ENCODE measurements at places on chromosomes 7 and 10. TPM values are rescaled to one million over a fixed set of nuclear protein-coding genes. Genes with fewer than 3 reads are reported as not detected.

DNA sequence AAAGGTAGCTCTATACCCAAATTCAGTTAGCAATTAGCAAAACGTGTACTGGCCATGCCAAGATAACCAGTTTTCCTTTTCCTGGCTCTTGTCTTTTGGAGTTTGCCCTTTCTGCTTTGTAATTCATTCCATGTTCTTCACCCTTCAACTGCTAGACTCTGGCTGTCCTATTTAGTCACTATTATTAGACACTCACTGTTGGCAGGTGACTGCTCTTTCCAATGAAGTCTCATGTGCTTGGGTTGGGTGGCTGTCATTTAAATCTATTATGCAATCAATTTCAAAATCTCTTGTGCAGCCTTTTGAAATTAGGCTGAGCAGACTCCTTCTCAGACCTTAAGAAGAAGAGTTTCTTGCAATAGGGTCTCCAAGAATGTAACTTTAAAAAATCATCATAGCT is 266.5 kb downstream of the GPR158 start:
- no peak for DNase-seq

The ANXA8L1 gene
- not detected for total RNA-seq

DNA sequence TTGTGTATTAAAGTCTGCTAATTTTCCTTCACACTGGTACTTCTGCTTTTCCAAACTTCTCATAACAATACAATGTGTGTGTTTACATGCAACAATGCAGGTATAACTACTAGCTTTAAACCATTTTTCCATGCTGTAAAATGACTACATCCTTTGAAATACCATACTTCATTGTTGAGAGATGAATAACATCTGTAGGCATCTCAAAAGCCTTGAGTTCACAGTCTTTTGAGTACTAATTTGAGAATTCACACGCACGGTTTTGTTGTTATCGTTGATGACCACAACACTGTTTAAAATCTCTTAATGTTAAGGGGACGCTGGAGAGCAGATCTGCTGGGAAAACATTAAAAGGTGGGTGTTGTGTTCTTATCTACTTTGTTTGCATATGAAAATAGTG is 37.4 kb downstream of the SEMA3A start:
- DNase-seq: no peak

GRCh38 chr10:3278771-3279170 is 106.2 kb upstream of the PITRM1 start:
- peak; percentile 41 for DNase-seq

The PHKG1 gene
- total RNA-seq: 0.34 TPM

The OR13A1 gene
- not detected for total RNA-seq

- peak; percentile 63 for DNase-seq
These were observed 168.5 kb upstream of the MEOX2 start for GRCh38 chr7:15854841-15855524.

GRCh38 chr7:77989981-77990566 is 191.5 kb downstream of the PHTF2 start:
- DNase-seq: peak; percentile 2

GRCh38 chr10:55813451-55814170 is 547.4 kb downstream of the ZWINT start:
- DNase-seq: no peak

- peak; percentile 91 for DNase-seq
These were observed 7.9 kb downstream of the CPED1 start for GRCh38 chr7:120996333-120996987.

- no peak for DNase-seq
These were observed 41.2 kb downstream of the WIPF3 start for GRCh38 chr7:29847496-29847895.

The CCT6A gene
- 201 TPM for total RNA-seq

The SPDYE1 gene
- not detected for total RNA-seq

GRCh38 chr7:66169616-66170015 is 35.5 kb upstream of the TPST1 start:
- DNase-seq: no peak

The PNLIP gene
- total RNA-seq: not detected

The HGF gene
- total RNA-seq: 3.4 TPM

The TWIST1 gene
- total RNA-seq: not detected

DNA sequence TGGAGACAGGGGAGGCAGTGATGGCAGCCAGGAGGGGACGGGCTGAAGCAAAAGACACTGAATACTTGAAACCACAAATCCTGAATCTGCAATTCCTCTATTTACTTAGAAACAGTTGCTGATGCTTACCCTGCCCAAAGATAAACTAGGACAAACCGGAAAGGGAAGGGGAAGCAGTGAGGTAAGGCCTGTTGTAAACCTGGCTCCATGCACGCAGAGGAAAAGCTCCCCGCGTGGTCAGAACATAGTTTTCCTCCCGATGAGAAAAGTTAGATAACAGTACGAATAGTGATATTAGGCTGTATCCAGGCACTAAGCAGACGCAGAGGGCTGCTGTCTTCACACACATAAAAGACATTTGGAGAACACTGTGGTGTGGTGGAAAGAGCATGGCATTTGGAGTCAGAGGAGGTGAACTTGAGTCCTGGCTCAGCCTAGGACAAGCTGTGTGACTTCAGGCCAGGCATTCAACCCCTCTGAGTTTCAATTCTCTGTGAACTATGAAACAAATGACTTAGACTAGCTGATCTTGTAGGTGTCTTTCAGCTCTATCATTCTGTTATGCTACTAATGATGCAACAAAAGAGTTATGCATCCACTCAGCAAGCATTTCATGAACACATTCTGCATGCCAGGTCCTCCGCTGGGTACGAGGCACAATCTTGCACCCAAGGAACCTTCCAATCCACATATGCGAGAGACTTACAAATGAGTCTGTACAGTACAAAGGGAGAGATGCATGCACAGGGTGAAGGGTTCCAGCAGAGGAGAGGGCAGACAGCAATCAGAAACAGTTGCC is 80.9 kb downstream of the SORBS1 start:
- peak; percentile 88 for DNase-seq

The ANKRD1 gene
- 829 TPM for total RNA-seq

GRCh38 chr10:132714096-132714985 is 71.6 kb downstream of the NKX6-2 start:
- peak; percentile 19 for DNase-seq

DNA sequence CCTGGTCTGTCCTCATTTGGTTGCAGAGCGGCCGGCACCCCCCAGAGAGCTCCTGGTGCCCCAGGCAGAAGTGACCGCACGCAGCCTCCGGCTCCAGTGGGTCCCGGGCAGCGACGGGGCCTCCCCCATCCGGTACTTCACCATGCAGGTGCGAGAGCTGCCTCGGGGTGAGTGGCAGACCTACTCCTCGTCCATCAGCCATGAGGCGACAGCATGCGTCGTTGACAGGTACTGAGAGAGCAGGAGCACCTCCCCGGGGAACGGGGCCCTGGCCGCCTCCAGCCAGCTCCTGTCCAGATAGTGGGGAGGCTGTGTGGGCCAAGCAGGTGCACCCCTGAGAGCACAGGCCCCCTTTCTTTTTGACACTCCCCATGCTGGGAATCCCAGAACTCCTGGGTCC is 532.9 kb upstream of the FOXK1 start:
- DNase-seq: no peak

Measured in dermis blood vessel endothelial cell (primary cell).